ENCODE measurements at places on chromosomes 7 and 10. TPM values are rescaled to one million over a fixed set of nuclear protein-coding genes. Genes with fewer than 3 reads are reported as not detected.

Gene AASS
- total RNA-seq: 51.8 TPM

Gene PILRA
- total RNA-seq: 2.9 TPM

Gene BRAF
- 35.8 TPM for total RNA-seq

Gene LRRD1
- total RNA-seq: 0.10 TPM

Gene SEMA3A
- total RNA-seq: 26.8 TPM

Gene TUBB8
- not detected for total RNA-seq

Gene CDH23
- 81.3 TPM for total RNA-seq

Gene HOXA3
- total RNA-seq: 14.8 TPM

Gene CRHR2
- total RNA-seq: 0.29 TPM

Gene DYDC2
- total RNA-seq: 2.3 TPM

Gene ZNF467
- total RNA-seq: 6.7 TPM

Gene METTL27
- 1.1 TPM for total RNA-seq

Gene SCD
- total RNA-seq: 256 TPM

Gene NOS3
- 3.9 TPM for total RNA-seq

Gene POM121C
- 13.1 TPM for total RNA-seq

Gene GPR15LG
- 2.1 TPM for total RNA-seq

Gene CACNB2
- 16.2 TPM for total RNA-seq

Gene WDFY4
- 0.47 TPM for total RNA-seq

Gene ATOH7
- 0.46 TPM for total RNA-seq

Gene TCAF2
- total RNA-seq: 2.1 TPM

Gene SLC39A12
- not detected for total RNA-seq

Gene SPDYE1
- total RNA-seq: 0.71 TPM

Gene ZP3
- 1.4 TPM for total RNA-seq

Gene DPYSL4
- 13.0 TPM for total RNA-seq

Gene SMKR1
- total RNA-seq: 2.3 TPM

Gene SSC4D
- total RNA-seq: 0.81 TPM

Gene MPP7
- total RNA-seq: 2.6 TPM

Gene GARIN1A
- 1.0 TPM for total RNA-seq

Gene SPDYE2B
- total RNA-seq: 0.29 TPM

Gene TMEM176A
- total RNA-seq: 1.9 TPM

Gene TSPAN33
- 1.5 TPM for total RNA-seq

Gene GIMAP5
- total RNA-seq: not detected

Gene CNNM1
- total RNA-seq: 3.7 TPM

Gene STEAP1B
- 1.2 TPM for total RNA-seq

Gene MALRD1
- total RNA-seq: 1.1 TPM

Gene OR2A12
- total RNA-seq: not detected

Gene DOCK4
- 26.4 TPM for total RNA-seq

Gene PLXDC2
- 26.3 TPM for total RNA-seq

Gene CPEB3
- total RNA-seq: 7.3 TPM

Gene GBX1
- total RNA-seq: 0.62 TPM

Gene GRM3
- 2.8 TPM for total RNA-seq

Gene HOXA2
- 6.5 TPM for total RNA-seq

Gene TBXAS1
- 1.1 TPM for total RNA-seq

Gene CCDC186
- total RNA-seq: 18.0 TPM

Gene CCL24
- not detected for total RNA-seq

Gene IL2RA
- not detected for total RNA-seq

Gene CBLL1
- 26.7 TPM for total RNA-seq

Gene HHEX
- total RNA-seq: 2.9 TPM

Gene NEUROD6
- total RNA-seq: not detected

Gene LIPN
- total RNA-seq: not detected

Gene OR6B1
- total RNA-seq: not detected

Gene C7orf57
- 0.16 TPM for total RNA-seq

Gene PLAU
- total RNA-seq: 0.57 TPM

Gene C10orf71
- 0.14 TPM for total RNA-seq

Gene NPFFR1
- total RNA-seq: 0.10 TPM

Gene SPDYE9
- total RNA-seq: 0.81 TPM

Data from motor neuron (in vitro differentiated cells).